A549 (cell line): ENCODE measurements at places on chromosomes 6 and 20. TPM values are rescaled to one million over a fixed set of nuclear protein-coding genes. Genes with fewer than 3 reads are reported as not detected.

The CAGE1 gene
- 0.09 to 0.16 TPM in 2 of 3 replicates, not detected in the other for polyA plus RNA-seq

The TGM3 gene
- polyA plus RNA-seq, result 0.03 TPM in 1 of 3 replicates, not detected in the others

The TPBG gene
- 25.3 to 33.2 TPM (median 32.2 TPM) in 3 replicates for polyA plus RNA-seq

The IP6K3 gene
- 0.03 to 0.20 TPM (median 0.07 TPM) in 3 replicates for polyA plus RNA-seq

The USP49 gene
- polyA plus RNA-seq, result 3.6 to 4.3 TPM (median 4.1 TPM) in 3 replicates

The FAM209B gene
- 0.20 to 0.70 TPM (median 0.46 TPM) in 3 replicates for polyA plus RNA-seq

The NOTCH4 gene
- polyA plus RNA-seq, result 0.22 to 0.44 TPM (median 0.32 TPM) in 3 replicates

The SLC26A8 gene
- not detected in 3 replicates for polyA plus RNA-seq

The PACRG gene
- polyA plus RNA-seq, result 0.14 TPM in 1 of 3 replicates, not detected in the others

The NRSN2 gene
- polyA plus RNA-seq, result 59.6 to 74.8 TPM (median 74.3 TPM) in 3 replicates

The MOG gene
- polyA plus RNA-seq, result not detected in 3 replicates

The ID1 gene
- polyA plus RNA-seq, result 257 to 432 TPM (median 387 TPM) in 3 replicates
